Fibroblast of upper back skin (primary cell): ENCODE measurements at places on chromosomes 12 and 14.

DNA sequence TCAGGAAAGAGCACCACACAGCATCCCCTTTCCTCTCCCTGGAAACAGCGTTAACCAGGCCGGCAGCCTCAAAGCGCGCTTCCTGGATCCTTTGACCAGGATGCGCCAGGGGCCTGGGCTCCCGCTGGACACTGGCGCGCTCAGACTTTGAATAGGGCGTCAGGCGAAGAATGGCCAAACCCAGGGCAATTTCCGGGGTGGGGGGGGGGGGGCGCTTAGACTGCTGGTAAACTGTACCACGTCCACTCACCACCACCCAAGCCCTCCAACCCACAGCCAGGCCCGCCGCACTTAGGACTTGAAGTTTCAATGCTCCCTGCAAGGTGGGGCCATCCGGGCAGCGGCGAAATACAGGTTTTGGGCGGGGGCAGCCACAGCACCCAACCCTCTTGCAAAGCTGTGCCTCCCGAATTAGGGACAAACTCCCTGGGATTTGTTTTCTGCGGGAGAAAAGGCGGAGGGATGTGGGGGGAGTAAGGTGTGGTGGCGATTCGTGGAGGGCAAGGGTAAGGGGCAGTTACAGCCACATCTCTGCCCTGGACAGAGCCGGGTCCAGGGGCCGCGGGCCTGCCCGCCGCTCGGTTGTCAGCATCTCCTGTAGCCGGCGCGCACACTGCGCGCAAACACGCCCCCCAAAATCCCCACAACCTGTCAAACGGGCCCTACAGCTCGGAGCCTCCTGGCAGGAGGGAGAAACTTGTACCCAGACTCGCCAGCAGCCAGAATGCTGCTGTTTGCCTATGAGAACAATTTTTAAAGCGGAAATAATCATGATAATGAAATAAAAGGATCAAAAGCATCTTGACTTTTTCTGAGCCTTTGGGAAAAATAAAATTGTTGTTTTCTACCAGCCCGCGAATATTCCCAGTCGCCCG lies 958 bp downstream of the RTN1 start:
- DNase-seq: no peak

GRCh38 chr12:69467366-69467765 lies 2.8 kb upstream of the FRS2 start:
- DNase-seq: no peak

DNA sequence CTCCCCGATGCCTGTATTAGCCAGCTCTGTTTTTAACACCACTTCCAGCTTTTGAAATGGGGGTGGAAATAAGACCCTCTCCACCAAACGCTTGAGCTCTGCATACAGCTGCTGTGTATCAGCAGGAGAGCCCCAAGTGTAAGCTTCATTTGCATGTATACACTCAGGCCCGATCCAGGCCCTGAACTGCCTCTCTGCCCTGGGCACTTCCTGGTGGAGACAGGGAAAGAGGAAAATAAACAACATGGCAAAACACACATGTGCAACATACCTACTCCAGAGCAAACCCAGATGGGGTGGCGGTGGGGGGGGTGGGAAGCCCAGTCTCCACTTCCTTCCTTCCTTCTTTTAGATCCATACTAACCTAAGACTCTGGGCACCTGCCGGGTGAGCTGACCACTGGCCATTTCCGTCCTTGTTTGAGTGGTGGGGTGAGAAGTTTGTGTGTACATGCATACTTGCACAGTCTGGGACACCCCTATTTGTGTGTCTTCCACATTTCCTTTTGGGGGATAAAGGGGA lies 55.3 kb downstream of the RBM19 start:
- DNase-seq: no peak

- no peak for DNase-seq
Observed at GRCh38 chr12:76288218-76288617, 60.0 kb downstream of the BBS10 start.

GRCh38 chr14:104739546-104740516 lies 13.1 kb upstream of the SIVA1 start:
- DNase-seq: no peak

- DNase-seq: peak; percentile 56
Observed at GRCh38 chr12:14418451-14418890, 53.0 kb downstream of the ATF7IP start.
